ENCODE measurements at places on chromosomes 6 and 20.

- DNase-seq: no peak
Measured at GRCh38 chr6:13295576-13295975, 32.8 kb downstream of the TBC1D7 start.

- DNase-seq: no peak
Measured at GRCh38 chr6:161355696-161356095, 81.8 kb upstream of the AGPAT4 start.

DNA sequence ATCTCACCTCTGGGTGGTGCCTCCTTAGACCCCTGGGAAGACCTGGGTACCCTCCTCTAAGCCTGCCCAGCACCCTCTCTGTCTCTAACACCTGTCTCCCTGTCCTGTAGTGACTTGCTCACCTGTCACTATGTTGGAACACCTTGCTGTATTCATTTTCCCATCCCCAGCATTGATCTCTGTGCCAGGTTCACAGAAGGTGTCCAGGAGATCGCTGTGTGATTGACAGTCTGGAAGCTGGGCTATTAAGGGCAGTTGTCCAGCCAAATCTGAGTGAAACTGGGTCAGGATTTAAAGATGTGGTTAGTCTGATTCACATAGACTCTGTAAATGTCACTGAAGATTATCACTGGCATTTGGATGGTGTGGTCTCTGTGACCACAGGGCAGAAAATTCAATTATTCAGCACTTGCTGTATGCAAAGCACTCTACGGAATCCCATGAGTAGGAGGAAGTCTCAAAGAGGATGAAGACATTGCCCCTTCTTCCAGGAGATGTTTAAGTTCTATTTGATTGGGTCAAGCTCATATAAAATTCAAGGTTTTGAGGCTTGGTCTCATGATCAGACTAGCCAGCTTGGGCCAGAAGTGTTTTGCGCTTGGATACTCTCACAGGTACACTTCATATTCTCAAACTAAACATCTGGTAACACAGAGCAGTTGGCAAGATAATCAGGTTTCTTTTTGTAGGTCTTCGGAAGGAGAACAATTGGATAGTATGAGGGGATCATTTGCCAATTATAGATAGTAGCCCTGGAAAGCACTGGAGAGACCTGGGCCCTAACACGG lies 57.8 kb upstream of the TAGAP start:
- no peak for DNase-seq

- no peak for DNase-seq
Measured at GRCh38 chr6:2857580-2858337, 16.1 kb upstream of the SERPINB1 start.

DNA sequence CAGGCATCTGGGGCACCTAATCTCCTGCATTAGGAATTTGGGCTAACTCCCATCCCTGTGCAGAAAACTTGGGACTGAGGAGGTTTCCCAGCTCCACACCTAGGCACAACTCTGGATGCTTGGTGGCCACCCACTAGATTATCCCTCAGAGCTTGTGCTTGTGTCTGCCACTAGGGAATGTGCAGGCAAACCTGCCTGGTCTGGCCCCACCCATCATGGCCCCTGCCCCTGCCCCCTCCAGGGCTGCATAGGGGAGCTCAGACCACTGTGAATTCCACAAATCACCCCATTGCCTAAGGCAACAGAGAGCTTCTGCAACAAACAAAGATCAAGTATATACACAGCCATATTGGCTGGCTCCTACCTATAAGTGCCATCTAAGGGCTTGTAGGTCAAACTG lies 31.1 kb downstream of the STMND1 start:
- DNase-seq: no peak

DNA sequence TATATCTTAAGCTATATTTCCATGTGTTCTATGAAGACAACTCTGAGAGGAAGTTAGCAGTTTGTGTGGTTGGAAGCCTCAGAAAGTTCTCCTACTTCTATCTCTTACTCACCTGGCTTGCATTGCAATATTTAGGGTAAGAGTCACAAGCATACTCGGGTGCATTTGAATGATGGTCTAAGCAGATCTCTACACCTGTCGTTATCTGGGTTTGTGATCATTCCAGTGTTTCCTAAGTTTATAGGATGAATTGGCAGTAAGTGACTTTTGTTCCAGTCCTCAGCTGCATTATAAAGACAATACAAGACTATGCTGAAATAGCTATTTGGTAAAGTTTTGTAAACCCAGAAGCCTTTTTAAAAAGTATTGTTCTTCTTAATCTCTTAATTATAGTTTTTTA lies 36.9 kb downstream of the CBFA2T2 start:
- no peak for DNase-seq

GRCh38 chr6:88455317-88455716 lies 289.2 kb upstream of the CNR1 start:
- no peak for DNase-seq

GRCh38 chr6:7343546-7344475 lies 30.8 kb upstream of the SSR1 start:
- DNase-seq: no peak

DNA sequence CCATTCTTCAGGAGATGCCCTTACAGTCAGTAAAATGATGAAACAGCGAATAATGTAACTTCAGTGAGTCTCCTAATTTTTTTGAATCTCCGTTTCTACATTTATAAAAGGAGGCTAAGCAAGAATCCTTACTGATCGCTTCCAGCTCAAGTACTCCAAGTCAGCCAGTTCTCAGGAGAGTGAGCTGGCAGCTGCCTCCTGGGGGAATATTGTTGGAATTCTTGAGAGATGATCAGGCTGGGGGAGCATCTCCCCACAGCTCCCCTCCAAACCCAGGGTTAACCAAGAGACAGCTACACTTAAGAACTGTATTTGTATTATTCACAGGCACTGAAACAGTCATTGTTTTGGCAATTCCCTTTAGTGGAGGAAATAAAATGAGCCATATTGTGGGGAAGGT lies 89.1 kb upstream of the PCSK2 start:
- no peak for DNase-seq

- no peak for DNase-seq
Measured at GRCh38 chr6:170305805-170306323, 694 bp upstream of the FAM120B start.

- no peak for DNase-seq
Measured at GRCh38 chr6:122008101-122008999, 391.1 kb upstream of the HSF2 start.

Measured in stimulated activated CD8-positive, alpha-beta memory T cell treated with anti-CD3 and anti-CD28 coated beads, Interleukin-4, amount 100 ng/mL, for 1 hour (primary cell).